Memory B cell (primary cell): ENCODE measurements at places on chromosomes 11 and 22.

DNA sequence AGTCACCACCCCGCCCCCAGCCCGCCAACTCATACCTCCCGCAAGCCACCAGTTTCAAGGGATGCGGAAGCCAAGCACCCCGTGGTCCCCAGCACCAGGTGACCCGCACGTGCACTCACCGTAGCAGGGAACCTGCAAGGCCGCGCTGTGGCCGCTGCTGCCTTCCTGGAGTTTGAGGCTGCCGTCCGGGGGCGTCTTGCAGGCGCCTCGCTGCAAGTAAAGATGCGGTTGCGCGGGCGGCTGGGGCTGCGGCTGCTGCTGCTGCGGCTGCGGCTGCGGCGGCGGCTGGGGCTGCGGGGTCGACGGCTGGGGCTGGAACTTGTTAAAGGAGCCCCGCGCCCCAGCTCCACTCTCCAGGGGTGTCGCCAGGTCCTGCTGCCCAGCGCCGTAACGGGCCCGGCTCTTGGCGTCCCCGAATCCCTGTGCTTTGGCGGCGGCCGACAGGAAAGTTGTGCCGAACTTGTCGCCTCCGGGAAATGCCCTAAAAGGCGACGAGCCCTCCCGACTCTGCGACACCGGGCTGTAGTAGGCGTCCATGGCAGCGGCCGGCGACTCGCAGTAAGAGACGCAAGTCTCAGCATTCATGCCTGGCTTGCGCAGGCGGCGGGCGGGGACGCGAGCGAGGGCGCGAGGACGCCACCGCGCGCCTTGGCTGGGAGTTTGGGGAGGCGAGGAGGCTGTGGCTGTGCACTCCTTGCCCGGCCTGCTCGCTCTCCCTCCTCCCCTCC, at the start of gene ALX4:
ALX4 (minus strand) TSS at position 662 of the 728 bp plus-strand sequence; CDS start at position 585, 77 bp downstream.
- DNase-seq = no peak

- DNase-seq = no peak
These were observed 1.5 kb upstream of the CRACR2B start for GRCh38 chr11:826227-826621.

DNA sequence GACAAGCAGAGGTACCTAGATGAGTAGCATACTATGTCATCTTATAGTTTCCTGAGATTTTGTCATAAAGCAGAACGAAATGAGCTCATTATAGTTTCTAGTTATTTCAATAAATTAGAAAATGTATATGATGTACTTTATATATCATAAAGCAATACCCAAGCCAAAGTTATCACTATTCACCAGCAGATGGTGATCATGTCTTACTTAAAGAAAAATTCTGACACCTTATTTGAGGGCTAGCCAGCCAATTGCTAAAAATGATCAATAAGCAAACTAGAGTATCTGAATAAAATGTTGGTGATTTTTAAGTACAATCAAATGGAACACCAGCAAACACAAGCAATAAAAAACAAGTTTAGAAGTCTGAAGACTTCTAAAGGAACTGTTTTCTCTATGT, 44.1 kb downstream of the RSF1 start:
- no peak for DNase-seq

- peak; percentile 45 for DNase-seq
These were observed at the start of gene PTPMT1 for GRCh38 chr11:47565340-47566148. PTPMT1 (plus strand) TSS chr11:47565599; CDS start chr11:47565623, 24 bp downstream.

GRCh38 chr11:76669901-76670484, 554 bp downstream of the LRRC32 start:
- DNase-seq = no peak

DNA sequence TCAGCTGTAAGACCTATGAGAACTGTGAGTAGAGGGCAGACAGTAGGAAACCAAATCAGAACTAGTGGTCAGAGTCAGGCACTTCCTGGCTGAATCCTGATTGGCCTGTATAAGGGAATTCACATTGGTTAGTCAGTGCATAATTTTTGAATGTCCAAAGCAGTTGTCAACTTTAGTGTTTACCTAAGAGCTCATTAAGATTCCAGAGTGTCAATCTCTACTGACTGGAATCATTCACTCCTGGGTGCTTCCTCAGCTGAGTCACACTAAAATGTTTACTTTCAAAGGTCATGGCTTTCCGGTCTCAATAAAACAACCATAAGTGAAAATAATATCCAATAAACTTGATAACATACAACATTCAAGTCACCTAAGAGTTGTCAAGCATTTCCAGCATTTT, 306.1 kb downstream of the C11orf87 start:
- no peak for DNase-seq

- no peak for DNase-seq
These were observed 115.8 kb upstream of the ASPHD2 start for GRCh38 chr22:26313291-26313690.

- DNase-seq = peak; percentile 58
These were observed 29.9 kb downstream of the ARVCF start for GRCh38 chr22:19986410-19987341.
